ENCODE measurements at places on chromosomes 2 and 18. TPM values are rescaled to one million over a fixed set of nuclear protein-coding genes. Genes with fewer than 3 reads are reported as not detected.

- H3K27ac ChIP-seq = no peak overlapping the region
- no peak for DNase-seq
- no peaks in the 10 kb centered on the region for H3K27me3 ChIP-seq
Measured at GRCh38 chr2:10279472-10279870, 23.2 kb upstream of the HPCAL1 start.

Gene NT5DC4
- not detected for total RNA-seq

Gene PARD3B
- 7.0 TPM for total RNA-seq

Gene PGAP1
- 22.8 TPM for total RNA-seq

GRCh38 chr2:10984418-10985135 lies 72.8 kb downstream of the KCNF1 start:
- no peak overlapping the region for H3K27ac ChIP-seq
- H3K27me3 ChIP-seq = no peaks in the 10 kb centered on the region
- H3K4me3 ChIP-seq = no peak overlapping the region
- H3K36me3 ChIP-seq = no peaks in the 10 kb centered on the region

GRCh38 chr18:63319383-63320122 lies at the start of gene BCL2:
Gene BCL2 (minus strand): TSS chr18:63319769.
- H3K27me3 ChIP-seq = peaks cover 10% of the 10 kb centered on the region
- H3K36me3 ChIP-seq = no peaks in the 10 kb centered on the region
- H3K27ac ChIP-seq = peak within 1 kb of the TSS; percentile 45
- peak; percentile 18 for DNase-seq
- H3K4me1 ChIP-seq = peaks cover 16% of the 10 kb centered on the region

DNA sequence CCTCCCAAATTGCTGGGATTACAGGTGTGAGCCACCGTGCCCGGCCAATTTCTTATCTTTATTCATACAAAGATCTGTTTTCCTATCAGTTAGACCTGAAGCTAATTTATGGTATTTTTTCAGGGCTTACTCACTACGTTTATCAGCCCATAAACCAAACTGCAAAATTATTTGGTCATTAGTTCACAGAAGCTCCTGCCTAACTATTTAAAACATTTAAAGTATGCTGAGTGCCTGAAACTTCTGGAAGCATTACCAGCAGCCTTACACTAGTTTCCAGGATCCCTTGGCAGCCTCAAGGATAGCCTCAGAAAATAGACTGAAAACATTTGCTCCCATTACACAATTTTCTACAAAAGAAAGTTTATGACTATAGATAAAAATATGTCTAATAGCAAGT lies 68.8 kb downstream of the GALNT13 start:
- no peak overlapping the region for H3K4me3 ChIP-seq
- H3K27ac ChIP-seq = no peak overlapping the region
- no peaks in the 10 kb centered on the region for H3K27me3 ChIP-seq
- no peaks in the 10 kb centered on the region for H3K4me1 ChIP-seq

DNA sequence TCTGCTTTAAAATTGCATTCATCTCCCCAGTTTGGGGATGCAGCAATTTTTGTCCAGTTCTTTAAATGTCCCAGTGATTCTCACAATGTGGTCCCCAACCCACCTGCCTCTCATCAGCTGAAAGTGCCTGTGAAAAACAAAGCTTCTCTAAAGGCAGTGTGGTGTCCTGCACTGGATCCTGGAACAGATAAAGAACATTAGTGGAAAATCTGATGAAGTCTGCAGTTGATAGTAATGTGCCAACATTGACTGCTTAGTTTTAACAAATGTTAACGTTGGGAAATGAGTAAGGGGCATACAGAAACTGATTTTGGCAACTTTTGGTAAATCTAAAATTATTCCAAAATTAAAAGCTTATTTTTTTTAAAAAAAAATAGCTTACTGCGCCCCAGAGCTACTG lies 9.3 kb downstream of the FZD5 start:
- H3K27me3 ChIP-seq = no peaks in the 10 kb centered on the region
- H3K36me3 ChIP-seq = no peaks in the 10 kb centered on the region
- H3K4me1 ChIP-seq = no peaks in the 10 kb centered on the region
- no peak overlapping the region for H3K4me3 ChIP-seq

GRCh38 chr2:175062787-175063585 lies 57.8 kb upstream of the CHN1 start:
- no peaks in the 10 kb centered on the region for H3K27me3 ChIP-seq
- H3K27ac ChIP-seq = no peak overlapping the region
- no peaks in the 10 kb centered on the region for H3K4me1 ChIP-seq
- no peaks in the 10 kb centered on the region for H3K36me3 ChIP-seq
- no peak overlapping the region for H3K4me3 ChIP-seq

DNA sequence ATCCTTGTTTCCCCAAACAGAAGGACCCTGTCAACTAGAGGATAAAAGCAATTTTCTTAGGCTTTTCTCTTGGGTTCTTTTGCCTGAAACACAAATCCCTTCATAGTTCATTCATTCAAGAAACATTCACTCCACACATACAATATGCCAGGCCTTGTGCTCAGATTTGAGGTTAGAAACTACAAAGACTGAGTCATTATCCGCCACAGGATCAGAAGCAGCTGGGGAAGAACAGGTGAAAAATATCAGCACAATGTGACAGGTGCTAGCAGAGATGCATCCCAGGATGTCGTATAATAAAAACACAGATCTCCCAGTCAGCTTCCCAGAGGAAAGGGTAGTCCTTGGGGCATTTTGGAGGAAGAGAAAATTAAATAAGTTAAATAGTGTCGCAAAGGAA lies 172.4 kb downstream of the LRATD1 start:
- H3K27me3 ChIP-seq = no peaks in the 10 kb centered on the region
- no peak for DNase-seq
- H3K4me3 ChIP-seq = no peak overlapping the region
- no peaks in the 10 kb centered on the region for H3K36me3 ChIP-seq

Gene CYP1B1
- total RNA-seq = 12.9 TPM

GRCh38 chr18:63447066-63447465 lies 24.8 kb upstream of the VPS4B start:
- no peak overlapping the region for H3K4me3 ChIP-seq
- H3K4me1 ChIP-seq = no peaks in the 10 kb centered on the region
- no peaks in the 10 kb centered on the region for H3K36me3 ChIP-seq

DNA sequence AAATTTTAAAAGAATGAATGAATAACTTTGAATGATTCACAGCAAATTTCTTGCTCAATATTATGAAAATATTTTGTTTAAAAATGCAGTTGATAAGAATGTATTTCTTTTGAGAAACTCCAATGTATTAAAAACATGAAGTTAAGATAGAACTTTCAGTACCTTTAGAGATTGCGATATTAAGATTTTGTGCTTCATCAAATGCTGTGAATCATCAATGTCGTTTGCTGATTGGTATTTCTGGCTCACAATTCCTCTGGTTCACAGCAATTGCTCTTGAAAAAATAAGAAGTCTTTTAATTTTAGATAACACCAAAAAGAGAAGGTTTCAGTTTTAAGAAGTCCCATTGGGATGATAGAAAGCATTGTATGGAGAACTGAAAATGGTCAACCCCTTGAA lies 228.7 kb downstream of the IKZF2 start:
- no peaks in the 10 kb centered on the region for H3K27me3 ChIP-seq
- no peaks in the 10 kb centered on the region for H3K4me1 ChIP-seq
- DNase-seq = no peak
- H3K27ac ChIP-seq = no peak overlapping the region
- no peaks in the 10 kb centered on the region for H3K36me3 ChIP-seq
- no peak overlapping the region for H3K4me3 ChIP-seq

DNA sequence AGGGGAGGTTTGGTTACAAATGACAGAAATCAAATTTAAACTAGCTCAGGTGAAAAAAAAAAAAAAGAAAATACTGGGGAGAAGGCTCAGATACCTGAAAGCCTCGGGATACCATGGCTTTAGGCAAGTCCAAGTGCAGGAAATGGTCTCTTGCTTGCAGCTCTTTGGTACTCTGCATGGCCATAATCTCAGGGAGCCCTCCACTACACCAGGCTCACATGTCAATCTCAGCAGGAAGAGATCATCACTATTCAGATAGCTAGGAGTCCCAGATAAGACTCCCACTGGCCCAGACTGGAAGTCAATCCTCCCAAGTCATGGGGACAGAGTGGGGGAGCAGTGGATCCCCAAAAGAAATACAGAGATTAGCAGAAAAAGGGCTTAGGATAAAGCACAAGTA lies 64.8 kb upstream of the RALBP1 start:
- no peaks in the 10 kb centered on the region for H3K4me1 ChIP-seq
- H3K36me3 ChIP-seq = no peaks in the 10 kb centered on the region
- DNase-seq = no peak
- H3K27me3 ChIP-seq = no peaks in the 10 kb centered on the region
- H3K4me3 ChIP-seq = no peak overlapping the region

DNA sequence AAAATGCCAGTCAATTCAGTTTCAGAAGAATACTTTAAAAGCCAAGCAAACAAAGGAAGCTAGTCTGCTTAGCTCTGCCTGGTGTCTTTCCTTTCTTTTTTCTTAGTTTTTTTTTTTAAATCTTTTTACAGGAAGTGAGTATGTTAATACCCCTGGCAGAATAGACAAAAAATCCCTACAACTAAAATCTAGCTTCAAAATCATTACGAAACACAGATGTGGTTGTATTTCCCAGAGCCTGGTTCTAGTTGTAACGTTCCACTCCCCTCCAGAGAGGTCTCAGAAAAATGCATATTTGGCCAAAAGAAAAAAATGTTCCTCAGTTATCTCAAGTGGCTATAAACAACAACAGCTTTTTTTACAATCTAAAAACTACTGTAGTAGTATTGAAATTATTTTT lies 202.1 kb upstream of the RND3 start:
- H3K4me3 ChIP-seq = no peak overlapping the region
- H3K27me3 ChIP-seq = no peaks in the 10 kb centered on the region
- no peak for DNase-seq
- H3K36me3 ChIP-seq = no peaks in the 10 kb centered on the region
- H3K27ac ChIP-seq = no peak overlapping the region

Gene SLC30A3
- total RNA-seq = 0.16 TPM

DNA sequence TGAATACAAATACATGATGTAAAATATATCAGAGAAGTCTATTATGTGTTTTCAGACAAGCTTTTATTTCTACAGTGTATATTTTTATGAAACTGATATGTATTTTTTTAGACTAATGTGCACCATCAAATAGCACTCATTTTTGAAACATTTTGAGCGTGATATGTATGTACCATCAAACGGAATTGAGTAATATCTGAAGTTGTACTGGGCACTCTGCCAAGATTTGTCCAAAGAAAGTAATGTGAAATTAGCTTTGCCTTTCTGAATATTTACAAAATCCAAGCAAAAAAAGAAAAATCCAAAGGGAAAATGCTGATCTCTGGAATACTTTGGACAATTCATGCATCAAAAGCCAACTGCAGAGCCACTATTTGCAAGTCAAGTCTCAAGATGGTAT lies 972.0 kb downstream of the DPP10 start:
- no peaks in the 10 kb centered on the region for H3K36me3 ChIP-seq
- no peak overlapping the region for H3K4me3 ChIP-seq
- DNase-seq = no peak
- no peaks in the 10 kb centered on the region for H3K27me3 ChIP-seq
- H3K4me1 ChIP-seq = peaks cover 5% of the 10 kb centered on the region

DNA sequence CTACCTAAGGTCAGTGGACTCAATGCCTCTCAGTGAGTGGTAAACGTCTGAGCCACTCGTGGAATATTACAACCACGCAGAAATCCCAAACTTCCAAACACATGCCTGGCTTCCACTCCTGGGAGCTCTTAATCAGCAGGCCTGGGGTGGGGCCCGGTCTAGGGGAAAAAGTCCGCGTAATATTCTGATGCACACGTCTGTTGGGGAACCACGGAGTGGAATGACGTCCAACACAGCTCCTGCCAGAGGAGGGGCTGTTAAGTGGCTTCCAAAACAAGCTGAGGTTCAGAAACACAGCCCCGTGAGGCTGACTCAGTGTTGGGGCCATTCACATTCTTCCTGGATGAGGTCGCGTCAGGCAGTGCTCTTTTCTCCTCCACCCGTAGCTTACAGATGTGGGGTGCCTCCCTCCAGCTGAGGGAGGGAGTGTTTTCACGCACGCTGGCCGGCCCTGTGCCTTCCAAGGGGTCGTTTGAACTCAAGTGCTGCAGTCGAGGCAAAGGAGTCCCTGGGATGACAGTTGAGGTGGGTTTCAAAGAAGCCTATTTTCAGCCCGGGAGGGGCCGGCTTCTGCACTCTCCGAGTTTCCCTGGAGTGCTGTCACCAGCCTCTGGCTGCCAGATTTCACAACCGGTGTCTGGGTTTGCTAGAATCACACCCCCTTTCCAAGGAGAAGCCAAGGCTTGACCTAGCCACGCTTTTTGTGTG lies 73.1 kb downstream of the ACKR3 start:
- peaks cover 15% of the 10 kb centered on the region for H3K4me1 ChIP-seq
- H3K36me3 ChIP-seq = no peaks in the 10 kb centered on the region
- H3K27me3 ChIP-seq = no peaks in the 10 kb centered on the region
- no peak overlapping the region for H3K4me3 ChIP-seq
- peak; percentile 100 for DNase-seq
- peak overlapping the region; percentile 91 for H3K27ac ChIP-seq

DNA sequence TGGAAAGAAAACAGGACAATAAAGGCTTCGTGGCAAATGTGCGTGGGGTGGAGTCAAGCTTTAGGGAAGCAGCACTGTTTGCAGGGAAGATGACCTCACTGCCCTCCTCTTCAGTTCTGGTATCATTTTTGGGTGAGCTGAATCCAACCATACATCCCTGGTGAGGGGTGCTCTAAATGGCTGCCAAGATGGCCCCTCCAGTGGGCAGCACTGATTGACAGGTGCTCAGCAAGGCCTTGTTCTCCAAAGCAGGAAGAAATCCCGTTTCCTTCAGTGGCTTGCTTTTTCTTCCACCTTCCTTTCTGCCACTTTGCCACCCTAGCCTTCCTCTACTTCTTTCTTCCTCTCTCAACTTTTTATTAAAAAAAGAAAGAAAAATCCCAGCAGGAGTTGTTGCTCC lies 132.8 kb upstream of the SP5 start:
- H3K36me3 ChIP-seq = no peaks in the 10 kb centered on the region
- no peaks in the 10 kb centered on the region for H3K27me3 ChIP-seq
- H3K4me1 ChIP-seq = no peaks in the 10 kb centered on the region
- DNase-seq = no peak
- no peak overlapping the region for H3K4me3 ChIP-seq

DNA sequence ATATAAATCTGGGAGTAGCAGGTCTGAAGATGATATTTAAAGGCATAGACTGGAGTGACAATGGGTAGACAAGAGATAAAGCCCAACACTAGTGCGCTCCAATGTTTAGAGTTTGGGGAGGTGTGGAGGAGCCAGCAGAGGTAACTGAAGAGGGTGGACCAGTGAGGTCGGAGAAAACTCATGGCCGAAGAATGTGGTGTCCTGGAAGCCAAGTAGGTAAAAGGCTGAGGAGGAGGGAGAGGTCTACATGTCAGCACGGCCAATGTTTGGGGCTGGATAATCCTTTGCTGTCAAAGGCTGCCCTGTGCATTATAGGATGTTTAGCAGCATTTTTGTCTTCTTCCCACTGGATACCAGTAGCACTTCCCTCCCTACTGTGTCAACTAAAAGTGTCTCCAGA lies 78.8 kb upstream of the KCNE4 start:
- no peaks in the 10 kb centered on the region for H3K27me3 ChIP-seq
- no peak overlapping the region for H3K4me3 ChIP-seq
- no peaks in the 10 kb centered on the region for H3K36me3 ChIP-seq
- H3K27ac ChIP-seq = no peak overlapping the region
- H3K4me1 ChIP-seq = peaks cover 2% of the 10 kb centered on the region

Gene NTSR2
- total RNA-seq = not detected

Gene AQP12A
- total RNA-seq = not detected

- H3K27ac ChIP-seq = no peak overlapping the region
- no peaks in the 10 kb centered on the region for H3K27me3 ChIP-seq
- DNase-seq = no peak
- H3K36me3 ChIP-seq = no peaks in the 10 kb centered on the region
- H3K4me3 ChIP-seq = no peak overlapping the region
Measured at GRCh38 chr2:155033652-155034051, 335.2 kb downstream of the KCNJ3 start.

- H3K27me3 ChIP-seq = no peaks in the 10 kb centered on the region
- no peak overlapping the region for H3K27ac ChIP-seq
- H3K4me3 ChIP-seq = no peak overlapping the region
- H3K36me3 ChIP-seq = no peaks in the 10 kb centered on the region
- H3K4me1 ChIP-seq = no peaks in the 10 kb centered on the region
Measured at GRCh38 chr2:15761056-15761455, 169.4 kb downstream of the DDX1 start.

All from astrocyte (in vitro differentiated cells and primary cell).